ENCODE measurements at places on chromosomes 12 and 14. TPM values are rescaled to one million over a fixed set of nuclear protein-coding genes. Genes with fewer than 3 reads are reported as not detected.

The SERPINA6 gene
- not detected for total RNA-seq

- H3K36me3 ChIP-seq: no peaks in the 10 kb centered on the region
- H3K4me3 ChIP-seq: no peak overlapping the region
- H3K27me3 ChIP-seq: peaks cover 61% of the 10 kb centered on the region
- no peaks in the 10 kb centered on the region for H3K4me1 ChIP-seq
- DNase-seq: no peak
- no peak overlapping the region for H3K27ac ChIP-seq
These were observed 106.8 kb upstream of the RPH3A start for GRCh38 chr12:112684742-112685141.

DNA sequence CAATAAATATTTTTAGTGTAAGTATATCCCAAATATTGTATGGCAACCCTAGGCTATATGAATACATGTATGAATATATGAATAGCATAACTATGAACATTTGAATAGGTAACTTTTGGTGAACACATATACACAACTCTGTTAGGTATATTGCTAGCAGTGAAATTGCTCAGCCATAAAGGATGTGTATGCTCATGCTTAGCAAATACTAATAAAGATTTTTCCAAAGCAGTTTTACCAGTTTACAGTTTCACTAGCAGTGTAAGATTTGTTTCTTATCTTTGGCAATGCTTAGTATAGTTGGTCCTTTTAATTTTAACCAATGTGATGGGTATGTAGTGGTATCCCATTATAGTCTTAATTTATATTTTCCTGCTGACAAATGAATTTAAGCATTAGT, 5.3 kb upstream of the DAAM1 start:
- peaks cover 47% of the 10 kb centered on the region for H3K27me3 ChIP-seq
- no peak overlapping the region for H3K4me3 ChIP-seq
- no peak overlapping the region for H3K27ac ChIP-seq
- peaks cover 11% of the 10 kb centered on the region for H3K4me1 ChIP-seq
- no peaks in the 10 kb centered on the region for H3K36me3 ChIP-seq

- peak; percentile 75 for DNase-seq
- H3K27me3 ChIP-seq: no peaks in the 10 kb centered on the region
- H3K27ac ChIP-seq: peak overlapping the region; percentile 43
- no peak overlapping the region for H3K4me3 ChIP-seq
- H3K4me1 ChIP-seq: peaks cover 56% of the 10 kb centered on the region
These were observed 22.0 kb downstream of the CD9 start for GRCh38 chr12:6222078-6222654.

- DNase-seq: no peak
- H3K36me3 ChIP-seq: no peaks in the 10 kb centered on the region
- no peaks in the 10 kb centered on the region for H3K27me3 ChIP-seq
These were observed 15.0 kb upstream of the NT5DC3 start for GRCh38 chr12:103855896-103856657.

DNA sequence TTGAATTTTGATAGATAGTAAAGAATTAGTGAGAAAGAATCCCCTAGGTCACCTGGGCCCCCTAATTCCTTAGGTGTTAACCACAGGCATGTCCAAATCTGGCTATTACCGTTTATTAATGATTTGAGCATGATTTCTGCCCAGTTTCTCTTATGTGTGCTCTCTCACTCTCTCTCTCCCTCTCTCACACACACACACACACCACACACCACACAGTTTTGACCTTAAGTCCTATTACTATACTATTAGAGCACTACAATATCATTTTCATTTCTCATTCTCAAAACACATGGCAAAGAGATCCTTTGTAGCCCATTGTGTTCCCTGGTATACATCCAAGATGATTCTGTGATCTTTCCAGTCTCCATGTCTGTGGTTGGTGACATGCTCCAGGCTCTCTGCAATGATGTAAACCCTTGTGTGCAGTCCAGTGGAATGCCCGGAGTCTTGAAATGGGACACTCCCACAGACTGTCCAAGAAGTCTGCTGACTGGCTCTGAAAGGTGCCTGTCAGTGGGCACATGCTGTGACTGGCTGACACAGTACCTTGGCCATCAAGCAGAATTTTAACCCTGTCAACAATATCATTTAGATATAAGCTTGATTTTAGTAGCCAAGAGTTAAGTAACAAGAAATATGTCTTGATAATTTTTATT, 96.2 kb downstream of the FIGNL2 start:
- H3K36me3 ChIP-seq: peaks cover 12% of the 10 kb centered on the region
- DNase-seq: peak; percentile 33
